Activated T-cell treated with anti-CD3 and anti-CD28 coated beads, Interleukin-2, amount 50 U/mL, for 24 hours (primary cell): ENCODE measurements at places on chromosomes 2 and 18.

- no peaks in the 10 kb centered on the region for H3K27me3 ChIP-seq
- no peak for DNase-seq
- H3K4me3 ChIP-seq: no peak overlapping the region
- no peak overlapping the region for H3K27ac ChIP-seq
- peaks cover 4% of the 10 kb centered on the region for H3K4me1 ChIP-seq
- H3K36me3 ChIP-seq: no peaks in the 10 kb centered on the region
These were observed 79.5 kb upstream of the CTDP1 start for GRCh38 chr18:79600141-79600540.

GRCh38 chr2:105782646-105783045, 37.9 kb downstream of the NCK2 start:
- peak; percentile 40 for DNase-seq
- H3K36me3 ChIP-seq: peaks cover 78% of the 10 kb centered on the region
- peak overlapping the region; percentile 57 for H3K4me3 ChIP-seq
- H3K27me3 ChIP-seq: no peaks in the 10 kb centered on the region

DNA sequence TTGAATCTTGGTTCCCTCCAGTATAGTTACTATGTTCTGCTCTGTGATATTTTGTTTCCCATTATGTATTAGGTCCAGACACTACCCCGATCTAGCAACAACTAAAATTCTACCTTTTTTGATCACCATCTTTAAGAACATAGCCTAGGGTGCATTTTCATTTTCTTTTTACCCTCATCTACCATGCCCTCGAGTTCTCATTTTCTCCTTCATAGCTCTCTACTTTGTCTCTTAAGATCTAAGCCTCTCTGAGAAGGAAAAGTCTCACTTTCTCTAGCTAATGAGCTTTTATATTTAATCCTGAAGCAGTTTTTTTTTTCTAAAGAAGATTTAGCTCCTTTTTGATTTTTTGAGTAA, 1089.4 kb upstream of the SLC39A10 start:
- H3K4me3 ChIP-seq: no peak overlapping the region
- H3K27ac ChIP-seq: no peak overlapping the region
- no peaks in the 10 kb centered on the region for H3K4me1 ChIP-seq
- no peak for DNase-seq

GRCh38 chr18:52275817-52276216, 64.2 kb upstream of the DCC start:
- H3K27me3 ChIP-seq: no peaks in the 10 kb centered on the region
- no peak overlapping the region for H3K27ac ChIP-seq
- H3K36me3 ChIP-seq: no peaks in the 10 kb centered on the region
- no peak overlapping the region for H3K4me3 ChIP-seq
- H3K4me1 ChIP-seq: no peaks in the 10 kb centered on the region

- no peaks in the 10 kb centered on the region for H3K4me1 ChIP-seq
- H3K4me3 ChIP-seq: no peak overlapping the region
- H3K27ac ChIP-seq: no peak overlapping the region
These were observed 90.5 kb upstream of the TMEM247 start for GRCh38 chr2:46388881-46389280.

GRCh38 chr2:126882736-126883665, 15.7 kb upstream of the TEX51 start:
- H3K4me1 ChIP-seq: peaks cover 6% of the 10 kb centered on the region
- H3K36me3 ChIP-seq: no peaks in the 10 kb centered on the region
- no peak overlapping the region for H3K27ac ChIP-seq
- DNase-seq: no peak
- no peak overlapping the region for H3K4me3 ChIP-seq
- peaks cover 17% of the 10 kb centered on the region for H3K27me3 ChIP-seq

DNA sequence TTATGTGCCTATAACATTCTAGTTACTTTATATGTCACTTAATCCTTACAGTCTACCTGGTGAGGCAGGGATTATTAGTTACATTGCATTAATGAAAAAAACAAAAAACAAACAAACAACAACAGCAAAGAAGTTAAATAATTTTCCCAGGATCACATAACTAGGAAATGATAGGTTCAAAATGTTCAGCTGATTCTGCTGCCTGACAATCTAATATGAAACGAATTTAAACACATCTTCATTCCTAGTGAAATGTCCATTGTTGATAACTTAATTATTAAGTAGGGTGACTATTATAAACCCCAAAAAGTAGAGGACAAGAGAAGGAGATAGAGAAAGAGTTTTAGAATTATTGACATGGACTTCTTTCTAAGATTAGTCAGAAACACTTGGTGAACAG, 22.6 kb downstream of the HOXD1 start:
- no peak overlapping the region for H3K27ac ChIP-seq
- H3K4me3 ChIP-seq: no peak overlapping the region
- no peak for DNase-seq
- peaks cover 30% of the 10 kb centered on the region for H3K27me3 ChIP-seq
- H3K4me1 ChIP-seq: no peaks in the 10 kb centered on the region
- H3K36me3 ChIP-seq: no peaks in the 10 kb centered on the region

GRCh38 chr2:180829836-180830235, 150.6 kb upstream of the UBE2E3 start:
- H3K27me3 ChIP-seq: peaks cover 3% of the 10 kb centered on the region
- H3K4me1 ChIP-seq: no peaks in the 10 kb centered on the region
- no peak overlapping the region for H3K4me3 ChIP-seq
- no peaks in the 10 kb centered on the region for H3K36me3 ChIP-seq
- no peak for DNase-seq

DNA sequence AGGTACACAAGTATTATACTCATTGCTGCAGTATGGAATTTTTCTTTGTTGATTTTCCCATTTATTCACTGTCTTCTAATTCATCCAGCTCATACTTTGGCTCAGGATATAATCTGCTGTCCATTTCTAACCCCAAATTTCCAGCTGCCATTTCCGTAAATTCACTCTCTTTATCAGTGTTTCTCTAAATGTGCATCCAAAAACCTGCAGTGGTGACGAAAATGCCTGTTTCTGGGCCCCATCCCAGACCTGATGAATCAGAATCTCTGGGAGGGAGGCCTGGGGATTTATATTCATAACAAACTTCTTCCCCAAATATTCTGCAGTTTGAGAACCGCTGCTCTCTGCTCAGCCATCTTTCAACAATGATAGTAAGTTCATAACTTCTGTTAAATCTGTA, 86.6 kb downstream of the VWC2L start:
- no peaks in the 10 kb centered on the region for H3K36me3 ChIP-seq
- no peak overlapping the region for H3K27ac ChIP-seq
- H3K4me1 ChIP-seq: no peaks in the 10 kb centered on the region
- DNase-seq: no peak
- H3K4me3 ChIP-seq: no peak overlapping the region

DNA sequence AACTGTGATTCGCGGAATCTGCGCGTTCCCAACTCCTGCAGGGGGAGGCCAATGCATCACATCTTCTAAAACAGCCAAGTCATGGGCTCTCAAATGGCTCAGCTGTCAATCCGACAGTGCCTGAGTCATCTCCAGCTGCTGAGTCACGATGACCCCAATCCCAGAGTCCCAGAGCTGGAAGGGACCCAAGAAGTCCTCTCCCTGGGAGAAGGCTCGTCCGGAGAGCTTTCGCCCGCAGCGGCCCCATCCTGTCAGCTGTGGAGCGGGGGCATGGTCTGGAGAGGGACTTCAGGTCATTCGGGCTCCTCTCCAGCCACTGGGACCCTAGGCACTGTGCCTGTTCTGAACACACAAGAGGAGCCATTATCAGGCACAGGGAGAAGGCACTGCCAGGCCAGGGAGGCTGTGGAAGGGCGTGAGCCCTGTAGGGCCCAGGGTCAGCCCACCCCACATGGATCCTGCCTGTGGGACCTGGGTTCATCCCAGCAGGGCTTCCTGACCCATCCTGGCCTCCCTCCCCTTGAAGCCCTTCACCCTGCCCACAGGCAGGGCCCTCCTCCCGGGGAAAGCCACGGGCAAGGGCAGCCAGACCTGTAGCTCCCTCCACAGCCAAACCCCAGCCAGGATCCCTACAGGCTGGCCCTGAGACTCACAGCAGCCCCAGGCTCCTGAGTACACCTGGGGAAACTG, 47.6 kb upstream of the GPC1 start:
- no peak overlapping the region for H3K4me3 ChIP-seq
- H3K4me1 ChIP-seq: peaks cover 10% of the 10 kb centered on the region
- H3K27me3 ChIP-seq: peaks cover 10% of the 10 kb centered on the region
- DNase-seq: no peak

GRCh38 chr2:202337151-202337550, 39.0 kb upstream of the BMPR2 start:
- H3K36me3 ChIP-seq: no peaks in the 10 kb centered on the region
- H3K27ac ChIP-seq: no peak overlapping the region
- H3K4me1 ChIP-seq: no peaks in the 10 kb centered on the region

DNA sequence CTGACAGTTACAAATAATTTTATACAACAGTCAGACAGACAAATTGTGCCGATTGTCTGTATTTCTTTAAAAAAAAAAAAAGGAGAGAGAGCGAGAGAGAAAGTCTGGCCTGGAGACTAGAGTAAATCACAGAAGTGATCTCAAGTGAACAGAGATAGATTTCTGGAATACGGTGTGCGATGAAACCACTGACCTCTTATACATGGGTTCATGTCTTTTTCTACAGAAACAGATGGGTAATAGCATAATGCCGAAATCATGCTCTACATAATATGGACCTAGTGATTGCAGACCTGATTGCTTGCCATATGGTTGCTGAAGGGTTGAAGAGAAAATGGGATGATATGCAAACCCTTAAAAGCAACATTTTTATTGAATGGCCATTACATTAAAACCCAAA, 403.3 kb upstream of the FANCL start:
- no peaks in the 10 kb centered on the region for H3K4me1 ChIP-seq
- no peaks in the 10 kb centered on the region for H3K27me3 ChIP-seq
- H3K4me3 ChIP-seq: no peak overlapping the region
- DNase-seq: no peak
- H3K36me3 ChIP-seq: no peaks in the 10 kb centered on the region

DNA sequence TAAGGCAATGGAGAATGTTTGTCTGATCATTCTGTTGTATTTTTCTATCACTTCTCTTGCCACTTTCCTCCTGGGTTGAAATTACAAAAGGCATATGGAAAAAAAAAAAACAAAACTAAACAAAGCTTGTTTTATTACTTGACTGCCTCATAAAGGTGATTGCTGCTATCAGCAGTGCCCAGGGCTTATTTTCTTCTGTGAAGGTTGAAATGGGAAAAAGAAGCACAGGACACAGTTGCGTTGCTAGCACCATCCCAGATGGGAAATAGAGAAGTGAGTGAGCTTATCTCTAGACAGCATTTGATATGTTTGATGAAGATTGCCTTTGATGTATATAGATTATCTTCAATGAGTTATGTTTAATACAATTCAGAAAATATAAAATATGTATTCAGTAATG, 633.8 kb upstream of the ZNF804A start:
- H3K27ac ChIP-seq: no peak overlapping the region
- H3K36me3 ChIP-seq: no peaks in the 10 kb centered on the region
- no peak for DNase-seq
- no peak overlapping the region for H3K4me3 ChIP-seq

GRCh38 chr2:197304556-197305011, 6.0 kb downstream of the ANKRD44 start:
- H3K27me3 ChIP-seq: no peaks in the 10 kb centered on the region
- H3K4me1 ChIP-seq: peaks cover 93% of the 10 kb centered on the region
- no peak for DNase-seq
- peaks cover 71% of the 10 kb centered on the region for H3K36me3 ChIP-seq

DNA sequence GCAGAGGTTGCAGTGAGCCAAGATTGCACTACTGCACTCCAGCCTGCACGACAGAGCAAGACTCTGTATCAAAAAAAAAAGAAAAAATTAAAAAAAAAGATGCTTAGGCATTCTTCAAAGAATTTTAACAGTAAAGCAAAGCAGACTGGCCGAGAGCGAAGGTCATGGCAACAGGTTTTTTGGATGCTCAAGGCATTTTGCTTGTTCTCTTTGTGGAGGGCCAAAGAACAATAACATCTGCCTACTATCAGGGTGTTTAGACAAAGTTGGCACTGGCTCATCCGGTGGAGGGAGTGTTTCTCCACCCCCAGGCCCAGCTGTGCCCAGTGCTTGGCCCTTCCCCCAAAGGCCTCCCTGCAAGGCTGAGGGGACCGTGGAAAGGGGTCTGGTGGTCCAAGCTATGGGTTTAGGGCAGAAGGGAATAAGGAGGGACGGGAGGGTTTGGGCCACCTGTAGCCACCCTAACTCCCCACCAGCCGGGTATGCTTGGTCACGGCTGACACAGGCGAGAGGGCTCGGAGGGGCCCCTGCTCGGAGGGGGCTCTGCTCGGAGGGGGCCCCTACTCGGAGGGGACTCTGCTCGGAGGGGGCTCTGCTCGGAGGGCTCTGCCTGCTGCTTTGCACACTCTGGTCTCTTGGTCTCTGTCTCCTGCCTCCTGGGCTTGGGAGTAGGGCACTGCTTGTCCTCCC, 26.7 kb upstream of the ALLC start:
- H3K4me3 ChIP-seq: no peak overlapping the region
- H3K27ac ChIP-seq: no peak overlapping the region
- no peaks in the 10 kb centered on the region for H3K36me3 ChIP-seq

DNA sequence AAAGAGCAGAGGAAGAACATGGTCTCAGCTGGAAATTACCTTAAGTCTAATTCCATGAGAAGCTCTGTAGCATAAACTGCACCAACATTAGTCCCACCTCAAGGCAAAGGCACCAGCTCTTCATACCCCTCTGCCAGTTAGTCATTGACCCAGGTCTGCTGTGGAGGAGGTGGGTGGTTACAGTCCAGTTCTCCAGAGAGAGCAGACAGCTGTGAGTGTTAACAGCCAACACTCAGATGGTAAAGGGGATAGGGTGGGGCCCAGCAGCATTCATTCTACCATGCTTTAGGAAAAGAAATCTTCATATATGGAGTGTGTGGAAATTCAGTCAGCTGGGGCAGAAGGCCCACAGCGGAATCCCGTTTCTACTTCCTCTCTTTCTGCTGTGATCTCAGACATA, 159.7 kb upstream of the FBXO11 start:
- H3K27me3 ChIP-seq: peaks cover 10% of the 10 kb centered on the region
- no peaks in the 10 kb centered on the region for H3K4me1 ChIP-seq
- H3K36me3 ChIP-seq: no peaks in the 10 kb centered on the region
- H3K4me3 ChIP-seq: no peak overlapping the region

GRCh38 chr18:58766164-58766563, 94.9 kb downstream of the MALT1 start:
- no peak overlapping the region for H3K4me3 ChIP-seq
- no peak for DNase-seq
- H3K27ac ChIP-seq: no peak overlapping the region
- H3K4me1 ChIP-seq: peaks cover 21% of the 10 kb centered on the region
- H3K27me3 ChIP-seq: peaks cover 55% of the 10 kb centered on the region

GRCh38 chr18:59629894-59630293, 67.3 kb downstream of the CCBE1 start:
- no peaks in the 10 kb centered on the region for H3K36me3 ChIP-seq
- no peak for DNase-seq
- H3K27me3 ChIP-seq: peaks cover 5% of the 10 kb centered on the region

- H3K27ac ChIP-seq: no peak overlapping the region
- H3K36me3 ChIP-seq: no peaks in the 10 kb centered on the region
- no peak for DNase-seq
- no peaks in the 10 kb centered on the region for H3K4me1 ChIP-seq
These were observed 392.1 kb downstream of the RAD51AP2 start for GRCh38 chr2:17125989-17126620.
